ENCODE measurements at places on chromosomes 12 and 14.

DNA sequence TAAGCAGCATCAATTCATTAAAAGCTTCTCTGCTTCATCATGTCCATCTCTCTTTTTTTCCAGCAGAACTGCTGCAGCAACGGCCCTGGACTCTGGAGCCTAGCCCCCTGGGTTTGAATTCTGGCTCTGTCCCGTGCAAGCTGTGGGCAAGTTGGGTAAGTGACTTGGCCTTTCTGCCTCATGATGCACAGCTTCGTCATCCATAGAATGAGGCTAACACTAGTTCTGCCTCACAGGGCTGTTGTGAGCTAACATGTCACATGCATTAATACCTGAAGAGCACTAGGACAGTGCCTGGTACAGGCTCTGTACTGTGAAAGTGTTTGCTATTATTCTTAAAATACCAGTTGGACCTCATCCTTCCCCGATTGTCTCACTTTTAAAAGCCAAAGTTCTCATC, 4.2 kb downstream of the KRT82 start:
- no peak for DNase-seq

- no peak for DNase-seq
Measured at GRCh38 chr14:57632649-57633048, 139.0 kb upstream of the CCDC198 start.

- DNase-seq: no peak
Measured at GRCh38 chr12:113569806-113570205, 98.1 kb upstream of the LHX5 start.

DNA sequence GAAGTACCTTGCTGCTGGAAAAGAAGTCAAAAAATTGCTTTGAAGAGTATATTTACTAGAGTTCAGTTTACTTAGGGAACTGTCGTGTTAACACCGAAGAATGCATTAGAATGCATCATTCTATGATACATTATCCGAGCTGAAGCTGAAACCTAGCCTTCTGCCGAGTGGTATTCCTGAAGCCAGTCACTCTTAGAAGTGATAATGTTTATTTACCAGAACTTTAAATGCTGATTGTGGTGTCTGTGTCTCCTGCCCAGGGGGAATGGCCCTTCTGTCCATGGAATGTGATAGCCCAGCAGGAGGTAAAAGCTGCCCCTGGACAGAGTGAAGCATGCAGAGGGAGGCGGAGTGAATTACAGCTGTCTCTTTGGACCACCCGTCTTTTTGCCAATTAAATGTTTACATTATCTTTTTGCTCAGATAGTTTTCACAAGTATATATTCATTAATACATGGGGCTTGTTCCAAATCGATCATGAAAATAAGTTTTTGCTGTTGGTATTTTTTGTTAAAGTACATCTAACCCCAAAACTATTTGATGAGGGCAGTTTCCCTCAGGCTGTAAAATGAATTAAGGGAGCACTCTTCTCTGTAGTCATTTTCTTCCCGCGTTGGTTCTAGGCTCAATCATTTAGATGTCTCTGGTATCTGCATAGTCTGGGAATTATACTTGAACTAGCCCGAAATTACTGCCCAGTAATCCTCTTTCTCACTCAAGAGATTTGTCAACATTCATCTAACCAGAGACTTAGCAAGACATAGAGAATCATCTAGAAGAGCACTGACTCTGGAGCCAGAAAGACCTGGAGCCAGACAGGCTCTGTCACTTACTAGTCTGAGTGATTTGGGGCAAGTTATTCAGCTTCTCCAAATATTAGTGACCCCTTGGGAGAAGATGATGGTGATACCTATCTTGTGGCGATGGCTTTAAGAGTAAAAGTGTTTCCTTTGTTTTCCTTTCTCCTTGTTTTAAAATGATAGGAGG, 147.6 kb downstream of the CRADD start:
- no peak for DNase-seq

DNA sequence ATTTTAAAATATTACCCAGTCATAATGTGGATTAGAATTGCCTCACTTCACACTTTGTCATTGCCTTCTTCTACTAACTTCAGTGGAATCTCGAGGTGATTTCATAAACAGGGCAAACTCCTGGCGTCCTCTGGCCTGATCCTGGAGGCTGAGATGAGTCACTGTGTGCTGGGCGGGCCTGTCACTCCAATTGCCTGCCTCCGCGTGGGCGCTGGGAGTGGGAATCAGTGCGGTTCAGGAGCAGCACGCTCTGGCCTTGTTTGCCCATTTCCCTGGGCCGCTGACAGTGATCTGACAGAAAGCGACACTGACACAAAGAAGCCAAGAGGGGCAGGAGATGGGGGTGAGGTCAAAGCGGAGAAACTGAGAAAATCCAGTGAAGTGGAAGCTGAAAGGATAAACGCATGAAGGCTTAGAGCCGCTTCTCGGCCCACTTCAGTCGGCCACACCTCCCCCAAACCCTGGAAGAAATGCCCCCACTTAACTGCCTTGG, 29.7 kb downstream of the LGR5 start:
- no peak for DNase-seq

DNA sequence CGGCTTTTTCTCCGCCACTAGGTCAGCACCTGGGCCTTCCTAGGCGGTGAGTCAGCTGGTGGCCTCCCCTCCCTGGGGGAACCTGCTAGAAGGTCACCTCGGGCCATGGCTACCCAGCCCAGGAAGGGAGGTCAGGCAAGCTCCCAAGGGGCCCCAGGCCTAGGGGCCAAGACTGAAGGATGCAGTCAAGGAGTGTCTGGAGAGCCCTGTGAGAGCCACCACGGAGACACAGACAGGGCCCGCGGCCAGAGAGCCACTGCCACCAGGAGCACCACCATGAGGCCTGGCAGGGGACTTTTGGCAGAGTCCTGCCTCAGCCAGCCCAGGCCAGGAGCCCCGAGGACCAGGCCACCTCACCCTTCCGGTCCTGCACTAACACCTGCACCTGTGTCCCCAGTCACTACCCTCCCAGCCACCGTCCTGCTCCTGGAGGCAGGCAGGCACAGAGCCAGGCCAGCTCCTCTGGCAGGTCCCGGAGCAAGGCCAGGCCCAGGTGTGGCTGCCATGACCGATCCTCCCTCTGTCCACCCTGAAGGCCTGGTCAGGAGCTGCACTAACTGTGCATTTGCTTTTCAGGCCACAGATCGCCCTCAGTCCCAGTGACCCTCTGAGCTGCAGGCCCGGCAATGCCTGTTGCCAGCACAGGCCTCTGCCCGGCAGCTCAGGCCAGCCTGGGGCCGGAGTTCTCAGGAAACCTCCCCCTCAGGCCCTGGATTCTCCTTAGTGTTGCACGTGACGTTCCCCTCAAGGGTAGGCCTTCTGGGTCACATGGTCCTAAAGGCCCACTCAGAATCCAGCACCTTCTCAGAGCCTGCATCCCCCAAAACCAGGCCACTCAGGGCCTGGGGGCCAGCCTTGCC, 6.9 kb downstream of the PHETA1 start:
- no peak for DNase-seq

DNA sequence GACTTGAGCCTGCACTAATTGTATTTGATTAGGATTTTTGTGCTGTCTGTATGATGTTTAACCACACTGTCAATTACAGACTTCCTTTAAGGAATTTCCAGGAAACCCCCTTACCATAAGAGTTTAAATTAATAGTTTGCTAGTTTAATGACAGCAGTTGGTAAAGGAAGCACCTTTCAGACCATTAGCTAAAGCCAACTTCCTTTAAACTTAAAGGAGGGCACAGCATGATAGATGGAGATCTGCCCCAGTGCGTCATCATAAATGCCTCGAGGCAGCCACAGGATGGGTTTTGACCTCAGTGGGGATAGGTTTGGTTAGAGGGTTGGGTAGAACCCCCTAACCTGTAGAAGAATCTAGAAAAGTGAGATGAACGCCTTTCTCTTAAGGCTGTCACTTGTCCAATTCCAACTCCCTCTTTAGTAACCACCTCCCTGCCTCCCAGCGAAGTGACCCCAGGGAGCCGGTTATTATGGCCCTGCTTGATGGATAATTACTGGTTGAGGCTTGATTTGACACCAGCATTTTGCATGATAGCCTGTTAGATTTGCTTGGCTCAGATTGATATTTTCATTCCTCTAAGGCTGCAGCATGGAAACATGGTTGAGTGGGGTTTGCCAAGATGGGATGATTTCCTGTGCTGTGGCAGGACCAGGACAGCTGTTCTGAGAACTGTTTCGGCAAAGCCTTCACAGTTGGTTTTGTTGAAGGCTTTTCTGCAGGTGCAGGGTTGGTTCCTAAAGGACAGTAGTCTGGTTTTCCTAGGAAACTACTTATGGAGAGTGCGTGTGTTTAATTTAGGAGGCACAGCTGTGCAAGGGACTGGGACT, 62.7 kb downstream of the CHST11 start:
- no peak for DNase-seq

GRCh38 chr14:56745097-56745496, 65.2 kb downstream of the OTX2 start:
- no peak for DNase-seq

- DNase-seq: no peak
Measured at GRCh38 chr12:4997939-4998338, 45.7 kb upstream of the KCNA5 start.

- no peak for DNase-seq
Measured at GRCh38 chr12:40137252-40137651, 31.4 kb upstream of the SLC2A13 start.

GRCh38 chr14:94827711-94828447, 58.0 kb upstream of the GSC start:
- DNase-seq: no peak

DNA sequence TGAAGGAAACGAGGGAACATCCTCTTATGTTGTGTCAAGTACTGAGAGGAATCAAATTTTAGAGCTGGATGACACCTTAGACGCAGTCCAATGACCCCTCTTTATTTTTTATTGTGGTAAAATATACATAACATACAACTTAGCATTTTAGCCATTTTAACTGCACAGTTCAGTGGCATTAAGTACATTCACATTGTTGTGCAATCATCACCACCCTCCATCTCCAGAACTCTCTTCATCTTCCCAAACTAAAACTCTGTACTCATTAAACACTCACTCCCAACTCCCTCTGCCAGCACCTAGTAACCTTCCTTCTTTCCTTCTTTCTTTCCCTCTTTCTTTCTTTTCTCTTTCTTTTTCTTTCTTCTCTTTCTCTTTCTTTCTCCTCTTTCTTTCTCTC, 97.2 kb upstream of the SLC24A4 start:
- no peak for DNase-seq

GRCh38 chr12:19110221-19110940, 19.2 kb upstream of the PLEKHA5 start:
- no peak for DNase-seq

DNA sequence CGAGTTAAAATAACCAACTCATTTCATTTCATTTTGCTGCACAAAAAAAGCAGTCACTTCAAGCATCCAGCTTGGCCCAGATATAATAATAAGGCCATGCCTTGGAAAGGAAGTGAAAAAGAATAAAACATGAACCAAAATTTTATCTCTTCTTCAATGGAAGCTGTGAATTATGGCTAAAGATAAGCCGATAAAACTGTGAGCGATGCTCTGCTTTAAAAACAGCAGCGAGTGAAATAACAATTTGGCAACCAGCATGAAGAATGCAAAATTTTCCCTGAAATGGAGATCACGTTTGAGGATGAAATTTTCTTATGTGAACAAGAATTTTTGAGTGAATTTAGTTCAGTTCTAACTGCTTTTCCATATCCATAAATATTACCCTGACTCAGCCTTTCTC, 70.4 kb downstream of the KCNC2 start:
- no peak for DNase-seq

- no peak for DNase-seq
Measured at GRCh38 chr12:2925322-2925995, 33.7 kb upstream of the TEAD4 start.

DNA sequence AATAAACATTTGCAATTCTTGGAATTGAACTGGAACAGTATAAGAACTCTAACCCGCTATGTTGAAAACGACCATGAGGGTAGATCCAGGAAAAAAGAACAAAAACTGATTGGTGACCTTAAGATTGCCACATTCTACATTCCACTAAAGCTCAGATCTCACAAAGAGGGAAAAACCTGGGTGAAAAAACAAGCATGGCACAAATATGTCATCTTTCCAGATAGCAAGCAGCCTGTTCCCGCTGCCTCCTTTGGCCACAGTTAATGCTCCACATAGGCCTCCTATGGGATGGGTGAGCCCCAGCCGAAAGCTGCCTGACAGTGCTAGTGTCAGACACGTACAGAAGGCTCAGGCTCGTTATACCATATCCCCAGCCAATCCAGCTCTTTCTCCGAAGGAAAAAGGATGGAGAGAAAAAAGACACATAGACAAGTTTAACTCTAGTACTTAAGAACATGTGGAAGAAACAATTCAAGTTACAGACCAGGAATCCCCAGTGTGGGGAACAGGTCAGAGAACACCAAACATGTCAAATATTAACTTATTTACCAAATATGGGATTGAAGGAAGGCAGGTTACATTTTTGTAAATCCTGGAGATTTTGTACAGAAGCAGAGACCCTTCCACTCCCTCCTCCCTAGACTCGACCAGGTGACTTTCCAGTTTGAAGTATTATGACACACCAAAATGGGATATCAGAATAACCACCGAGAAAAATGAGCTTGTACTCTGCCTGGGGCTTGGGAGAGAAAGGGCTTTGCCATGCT, 14.7 kb downstream of the LETMD1 start:
- DNase-seq: no peak

DNA sequence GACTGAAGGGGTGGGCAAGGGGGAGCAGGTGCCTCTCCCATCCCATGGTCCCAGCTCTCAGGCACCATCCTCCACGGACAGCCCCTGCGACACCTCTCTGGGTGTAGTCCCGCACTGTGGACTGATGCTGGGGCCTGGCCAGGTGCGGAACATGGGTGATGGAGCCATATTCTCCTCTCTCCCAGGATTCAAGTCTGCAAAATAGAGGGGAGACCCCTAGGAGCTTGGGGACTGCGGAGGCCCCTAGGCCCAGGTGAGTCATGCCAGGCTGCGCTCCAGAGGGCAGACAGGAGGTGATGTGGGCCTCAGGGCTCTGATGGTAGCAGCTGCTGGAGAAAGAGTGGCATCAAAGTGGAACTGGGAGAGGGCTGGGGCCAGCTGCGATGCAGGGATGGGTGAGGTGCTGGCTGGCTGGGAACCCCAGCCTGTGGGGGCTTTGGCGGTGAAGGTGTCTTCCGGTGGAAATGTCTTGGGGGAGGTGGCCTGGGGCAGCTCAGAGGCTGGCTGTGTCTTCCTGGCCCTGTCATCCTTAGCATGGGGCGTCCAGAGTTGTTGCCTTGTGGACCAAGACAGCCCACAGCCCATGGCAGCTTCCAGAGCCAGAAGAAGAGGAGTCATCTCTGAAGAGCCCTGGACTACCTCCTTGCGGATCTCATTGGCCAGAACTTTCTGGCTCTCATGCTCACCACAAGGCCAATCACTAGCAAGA, 149.1 kb downstream of the KIF26A start:
- no peak for DNase-seq

DNA sequence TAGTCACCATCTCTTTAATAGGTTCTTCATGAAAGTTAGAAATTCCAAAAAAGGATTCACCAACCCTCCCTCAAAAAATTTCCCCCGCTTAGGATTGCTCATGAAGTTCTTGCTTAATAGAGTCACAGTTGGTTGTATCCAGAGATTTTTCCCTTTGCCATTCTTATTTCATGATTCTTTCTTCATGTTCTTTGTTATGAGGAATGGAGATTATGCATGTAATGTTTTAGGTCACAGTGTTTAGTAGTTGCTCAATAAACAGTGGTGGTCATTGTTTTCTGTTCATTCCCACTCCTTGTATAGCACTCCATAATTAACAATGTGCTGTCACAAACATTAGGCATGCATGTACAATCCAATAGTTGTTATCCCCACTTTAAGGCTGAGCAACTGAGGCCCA, 51.2 kb upstream of the RTRAF start:
- no peak for DNase-seq

GRCh38 chr12:48786591-48787544, 2.0 kb downstream of the ADCY6 start:
- no peak for DNase-seq

All from hematopoietic multipotent progenitor cell treated with erythropoietin and hydrocortisone succinate and interleukin-3 and kit ligand, for 15 days (in vitro differentiated cells).